CD8-positive, alpha-beta memory T cell (primary cell): ENCODE measurements at places on chromosomes 11 and 22. TPM values are rescaled to one million over a fixed set of nuclear protein-coding genes. Genes with fewer than 3 reads are reported as not detected.

CCDC82 gene
- total RNA-seq: 23.4 TPM

SCGB1A1 gene
- total RNA-seq: not detected

DNA sequence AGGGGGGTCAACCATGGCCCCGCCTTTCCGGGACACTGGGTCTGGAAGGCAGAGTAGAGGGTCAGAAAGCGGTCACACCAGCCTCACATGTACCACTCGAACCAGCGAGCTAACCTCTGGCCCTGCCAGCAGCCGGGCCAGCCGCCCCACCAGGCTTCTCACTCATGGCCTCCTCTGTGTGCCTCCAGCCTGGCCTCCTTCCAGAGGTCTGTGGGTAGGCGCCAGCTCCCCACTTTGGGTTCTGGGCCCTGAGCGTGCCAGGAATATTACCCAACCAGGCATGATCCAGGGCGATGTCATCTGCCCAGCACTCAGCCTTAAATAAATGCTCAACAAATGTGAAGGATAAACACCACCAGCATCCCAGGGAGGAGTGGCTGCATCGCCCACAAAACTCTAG lies 5.8 kb downstream of the SCUBE1 start:
- no peak for DNase-seq
- H3K4me1 ChIP-seq: no peaks in the 10 kb centered on the region
- H3K27me3 ChIP-seq: peaks cover 8% of the 10 kb centered on the region
- H3K27ac ChIP-seq: no peak overlapping the region
- H3K36me3 ChIP-seq: no peaks in the 10 kb centered on the region

DNA sequence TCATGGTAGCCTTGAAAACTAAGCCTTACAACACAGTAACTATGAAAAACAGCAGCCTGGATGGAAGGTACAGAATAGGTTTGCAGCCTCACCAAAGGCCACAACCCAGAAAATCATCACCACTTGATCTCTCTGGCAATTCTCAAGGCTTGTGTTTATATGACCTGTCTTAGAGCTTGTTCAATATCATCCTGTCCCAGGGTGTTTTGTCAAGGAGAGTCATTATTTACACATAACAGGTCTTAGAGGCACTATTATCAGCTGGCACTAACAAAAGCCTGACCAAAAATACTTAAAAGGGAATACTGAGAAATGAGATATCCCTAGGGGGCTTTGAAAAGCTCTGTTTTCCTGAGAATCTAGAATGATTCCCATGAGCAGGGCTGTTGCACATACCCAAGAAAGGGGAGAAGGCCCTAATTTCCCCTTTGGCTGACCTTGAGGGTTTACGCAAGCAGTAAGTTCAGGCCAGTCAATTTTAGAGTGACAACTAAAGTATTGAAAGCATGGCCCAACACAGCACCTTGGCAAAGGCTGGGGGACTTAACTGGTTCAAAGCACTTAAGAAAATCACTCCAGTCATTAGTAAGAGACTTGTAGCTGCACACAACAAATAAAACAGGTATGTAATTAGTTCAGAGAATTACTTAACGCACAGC lies 7.9 kb downstream of the SC5D start:
- H3K27ac ChIP-seq: no peak overlapping the region
- H3K4me1 ChIP-seq: no peaks in the 10 kb centered on the region
- no peak for DNase-seq
- no peak overlapping the region for H3K4me3 ChIP-seq
- no peaks in the 10 kb centered on the region for H3K27me3 ChIP-seq
- peaks cover 7% of the 10 kb centered on the region for H3K36me3 ChIP-seq

DNA sequence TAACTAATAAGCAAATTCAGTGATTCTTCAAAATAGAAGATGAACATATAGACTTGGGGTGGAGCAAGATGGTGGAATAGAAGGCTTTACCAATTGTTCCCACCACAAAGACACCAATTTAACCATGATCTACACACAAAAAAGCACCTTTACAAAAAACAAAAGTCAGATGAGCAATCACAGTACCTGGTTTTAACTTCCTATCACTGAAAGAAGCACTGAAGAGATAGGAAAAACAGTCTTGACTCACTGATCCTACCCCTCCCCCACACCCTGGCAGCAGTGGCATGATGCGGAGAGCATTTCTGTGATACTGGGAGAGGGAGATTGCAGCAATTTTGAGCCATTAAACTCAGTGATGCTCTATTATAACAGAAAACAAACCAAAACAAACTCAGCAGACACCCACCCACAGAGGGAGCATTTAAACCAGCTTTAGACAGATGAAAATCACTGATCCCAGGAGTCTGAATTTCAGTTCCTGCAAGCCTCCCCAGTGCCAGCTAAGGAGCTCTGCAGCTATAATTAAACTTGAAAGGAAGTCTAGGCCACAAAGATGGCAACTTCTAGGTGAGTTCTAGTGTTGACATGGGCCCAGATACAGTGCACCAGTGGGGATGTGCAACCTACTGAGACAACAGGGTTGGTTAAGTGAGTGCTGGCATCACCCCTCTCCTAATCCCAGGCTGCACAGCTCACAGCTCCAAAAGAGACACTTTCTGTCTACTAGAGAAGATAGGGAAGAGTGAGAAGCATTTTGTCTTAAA lies 161.8 kb upstream of the GRIA4 start:
- H3K27ac ChIP-seq: no peak overlapping the region
- H3K36me3 ChIP-seq: no peaks in the 10 kb centered on the region
- H3K4me1 ChIP-seq: no peaks in the 10 kb centered on the region
- H3K4me3 ChIP-seq: no peak overlapping the region
- DNase-seq: no peak
- no peaks in the 10 kb centered on the region for H3K27me3 ChIP-seq

DNA sequence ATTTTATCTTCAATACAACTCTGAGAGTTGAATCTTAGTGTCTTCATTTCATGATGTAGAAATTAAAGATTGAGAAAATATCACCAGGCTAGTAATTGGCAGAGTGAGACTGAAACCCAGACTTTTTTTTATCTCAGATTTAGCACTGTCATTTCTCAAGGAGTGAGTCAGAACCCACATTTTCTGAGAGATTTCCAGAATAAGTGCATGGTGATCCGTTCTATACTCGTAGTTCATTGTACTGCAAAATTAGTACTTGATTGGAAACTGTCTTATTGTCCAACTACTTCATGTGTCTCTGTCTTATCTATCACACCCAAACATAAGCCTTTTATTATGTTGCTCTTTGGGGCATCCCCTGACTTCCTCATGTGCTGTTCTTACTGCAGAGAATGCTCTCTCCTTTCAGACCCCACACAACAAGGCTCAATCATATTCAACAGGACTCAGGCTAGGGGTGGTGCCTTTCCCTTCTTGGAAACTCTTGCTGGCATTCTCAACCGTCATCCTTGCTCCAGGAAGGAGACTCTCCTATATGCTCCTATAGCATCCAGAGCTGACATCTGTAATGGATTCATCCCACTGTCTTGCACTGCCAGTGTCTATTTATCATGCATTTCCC lies 76.7 kb upstream of the BLID start:
- no peaks in the 10 kb centered on the region for H3K27me3 ChIP-seq
- H3K27ac ChIP-seq: no peak overlapping the region
- no peak overlapping the region for H3K4me3 ChIP-seq
- DNase-seq: no peak

DNA sequence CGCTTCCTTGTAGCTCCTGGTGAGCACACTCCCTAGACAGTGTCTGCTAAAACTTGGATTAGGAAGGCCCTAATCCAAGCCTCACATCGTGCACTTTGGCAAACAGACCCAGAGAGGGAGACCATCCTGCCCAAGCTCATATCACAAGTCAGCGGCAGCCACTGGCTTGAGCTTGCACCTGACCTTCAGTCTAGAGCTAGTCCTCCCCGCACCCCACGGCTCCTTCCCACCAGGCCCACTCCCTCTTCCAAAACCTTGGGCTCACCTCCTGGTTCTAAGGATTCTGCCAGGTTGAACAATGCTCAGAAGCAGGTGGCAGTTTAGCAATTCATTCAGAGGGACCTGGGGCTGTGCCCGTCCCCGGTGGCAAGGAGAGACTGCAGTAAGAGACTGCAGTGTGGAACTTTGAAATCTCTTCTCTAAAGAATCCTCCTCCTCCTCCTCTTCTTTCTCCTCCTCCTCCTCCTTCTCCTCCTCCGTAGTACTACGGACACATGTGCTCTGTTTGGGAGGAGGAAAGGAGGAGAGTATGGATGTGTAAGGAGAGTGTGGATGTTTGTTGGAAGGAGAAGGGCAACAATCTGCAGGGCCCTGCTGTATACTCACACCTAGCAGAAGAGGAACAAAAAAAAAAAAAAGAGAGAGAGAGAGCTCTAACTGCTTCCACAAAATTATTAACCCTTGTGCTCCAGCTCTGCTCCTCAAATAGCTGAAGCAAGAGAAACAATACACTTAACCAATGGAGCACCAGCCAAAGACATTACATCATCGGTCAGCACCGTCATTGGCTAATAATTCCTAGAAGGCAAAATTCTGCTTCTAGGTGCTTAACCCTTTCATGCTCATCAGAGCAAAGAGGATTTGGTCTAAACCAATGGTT lies 6.0 kb downstream of the SYN3 start:
- peaks cover 7% of the 10 kb centered on the region for H3K27me3 ChIP-seq
- H3K4me3 ChIP-seq: no peak overlapping the region
- H3K36me3 ChIP-seq: no peaks in the 10 kb centered on the region
- no peak overlapping the region for H3K27ac ChIP-seq
- DNase-seq: no peak

DNA sequence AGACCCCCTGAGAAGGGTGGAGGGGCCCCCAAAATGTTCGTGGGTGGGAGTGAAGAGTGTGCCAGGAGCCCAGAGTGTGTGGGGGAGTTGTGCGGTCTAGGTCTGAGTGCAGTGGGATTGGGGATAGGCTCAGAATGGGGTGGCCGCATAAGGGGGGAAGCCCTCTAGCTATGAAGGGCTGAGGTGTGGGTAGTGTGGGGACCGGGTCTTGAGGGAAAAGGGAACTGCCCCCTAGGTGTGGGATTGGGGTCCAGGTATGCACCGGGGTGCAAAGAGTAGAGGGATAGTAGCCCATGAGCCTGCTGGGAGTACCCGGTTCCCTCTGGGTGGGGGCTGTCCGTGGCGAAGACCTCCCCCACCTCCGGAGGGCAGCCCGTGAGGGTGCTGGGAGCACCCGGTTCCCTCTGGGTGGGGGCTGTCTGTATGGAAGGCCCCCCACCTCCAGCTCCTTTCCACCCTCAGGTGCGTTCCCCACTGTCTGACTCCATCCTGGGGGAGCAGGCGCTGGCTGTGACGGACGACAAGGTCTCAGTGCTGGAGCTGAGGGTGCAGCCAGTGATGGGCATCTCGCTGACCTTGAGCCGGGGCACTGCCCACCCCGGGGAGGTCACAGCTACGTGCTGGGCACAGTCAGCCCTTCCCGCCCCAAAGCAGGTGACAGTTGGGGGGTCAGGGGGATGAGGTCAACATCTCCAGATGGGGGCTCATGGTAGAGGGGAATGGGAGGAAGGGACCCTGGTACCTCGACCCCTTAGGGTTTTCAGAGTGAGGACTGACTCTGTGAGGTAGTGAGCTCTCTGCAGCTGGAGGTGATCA lies 10.7 kb downstream of the TMEM132A start:
- H3K27ac ChIP-seq: no peak overlapping the region
- no peaks in the 10 kb centered on the region for H3K36me3 ChIP-seq
- peaks cover 3% of the 10 kb centered on the region for H3K27me3 ChIP-seq
- H3K4me3 ChIP-seq: no peak overlapping the region
- no peaks in the 10 kb centered on the region for H3K4me1 ChIP-seq

DNA sequence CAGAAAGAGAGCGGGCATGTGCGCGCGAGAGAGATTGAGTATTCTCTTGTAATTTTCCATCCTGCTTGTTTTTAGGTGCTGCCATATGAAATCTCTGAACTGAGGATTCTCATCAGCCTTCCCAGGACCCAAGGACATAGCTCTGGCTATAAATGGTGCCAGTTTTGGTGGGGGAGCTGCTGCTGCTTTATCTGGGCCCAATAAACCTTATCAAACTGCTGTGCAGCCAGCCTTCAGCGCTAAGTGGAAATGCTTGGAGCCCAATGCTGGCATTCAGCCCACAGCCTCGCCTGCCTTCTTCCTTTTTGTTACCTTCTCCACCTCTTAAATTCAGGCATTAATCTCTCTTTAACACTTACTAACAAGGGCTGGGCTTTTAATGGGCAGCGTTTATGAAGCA lies 2.4 kb upstream of the ZBTB16 start:
- H3K4me1 ChIP-seq: peaks cover 8% of the 10 kb centered on the region
- H3K27me3 ChIP-seq: peaks cover 15% of the 10 kb centered on the region
- no peaks in the 10 kb centered on the region for H3K36me3 ChIP-seq
- no peak overlapping the region for H3K27ac ChIP-seq
